ENCODE measurements at places on chromosomes 4 and X.

GRCh38 chrX:9341291-9342201 is 123.3 kb upstream of the TBL1X start:
- no peak for DNase-seq

GRCh38 chr4:14864365-14865030 is 137.8 kb upstream of the CPEB2 start:
- DNase-seq: no peak

DNA sequence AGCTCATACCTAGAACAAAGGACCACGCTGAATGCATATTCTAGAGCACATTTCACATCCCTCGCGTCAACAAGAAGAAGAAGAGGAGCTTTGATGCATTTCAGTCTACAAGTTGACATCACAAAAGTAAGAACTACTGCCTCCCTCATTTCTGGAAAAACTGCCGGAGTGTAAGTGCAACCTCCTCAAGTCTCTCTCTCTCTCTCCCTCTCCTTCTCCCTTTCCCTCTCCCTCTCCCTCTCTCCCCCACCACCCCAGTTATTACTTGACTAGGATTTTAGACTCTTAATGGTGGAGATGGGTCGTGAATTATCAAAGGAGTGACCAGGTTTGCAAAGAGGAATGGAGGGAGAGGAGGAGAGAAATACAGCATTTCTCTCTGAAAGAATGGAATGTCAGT is 1.4 kb upstream of the IRS4 start:
- no peak for DNase-seq

GRCh38 chrX:108198420-108198819 is 106.8 kb downstream of the ATG4A start:
- no peak for DNase-seq

Measured in nucleus accumbens (tissue), 56 donors.